ENCODE measurements at places on chromosomes 12 and 14. TPM values are rescaled to one million over a fixed set of nuclear protein-coding genes. Genes with fewer than 3 reads are reported as not detected.

GRCh38 chr12:27841392-27841882 lies 61.4 kb upstream of the MANSC4 start:
- DNase-seq: no peak

DNA sequence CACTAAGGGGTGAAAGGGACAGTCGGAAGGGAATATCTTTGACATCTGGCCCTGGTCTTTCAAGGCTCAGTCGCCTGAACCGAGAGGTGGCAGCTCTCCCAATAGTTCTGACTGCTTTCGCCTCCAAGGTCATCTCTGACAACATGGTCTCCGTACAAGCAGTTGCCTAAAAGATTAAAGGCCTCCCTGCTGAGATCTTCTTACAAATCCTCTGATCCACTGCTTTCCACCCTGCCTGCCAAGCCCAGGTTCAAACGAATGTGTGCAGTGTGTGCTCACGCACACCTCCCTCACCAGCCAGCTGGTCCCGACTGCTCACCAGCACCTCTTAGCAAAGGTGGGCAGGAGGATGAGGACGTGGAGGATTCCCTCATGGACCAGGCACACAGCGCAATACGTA lies 10.4 kb downstream of the B4GALNT3 start:
- DNase-seq: no peak

DNA sequence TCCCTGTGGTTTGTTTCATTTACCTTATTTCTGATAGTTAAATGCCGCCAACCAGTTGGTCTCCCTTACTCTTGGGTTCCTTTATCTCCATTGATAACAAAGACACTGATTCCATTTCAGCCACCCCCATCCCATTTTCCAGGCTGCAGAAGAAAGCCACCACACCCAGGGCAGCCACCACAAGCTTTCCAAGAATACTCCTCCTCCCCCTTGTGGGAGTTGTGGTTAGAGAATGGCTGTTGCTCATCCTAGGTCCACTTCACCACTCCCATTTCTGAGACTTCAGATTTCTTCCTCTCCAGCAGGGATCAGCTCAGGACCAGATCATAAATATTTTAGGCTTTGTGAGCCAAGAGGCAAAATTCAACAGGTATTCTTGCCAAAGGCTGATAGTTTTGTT lies 73.9 kb downstream of the ANO4 start:
- DNase-seq: no peak

GRCh38 chr12:75881920-75882319 lies 149.7 kb downstream of the PHLDA1 start:
- DNase-seq: no peak

GRCh38 chr14:20412411-20412810 lies 890 bp downstream of the TEP1 start:
- DNase-seq: peak; percentile 30

- DNase-seq: no peak
Measured at GRCh38 chr12:20438299-20438779, 70.0 kb downstream of the PDE3A start.

GRCh38 chr12:22340143-22340542 lies 5.6 kb upstream of the ST8SIA1 start:
- DNase-seq: peak; percentile 88

DNA sequence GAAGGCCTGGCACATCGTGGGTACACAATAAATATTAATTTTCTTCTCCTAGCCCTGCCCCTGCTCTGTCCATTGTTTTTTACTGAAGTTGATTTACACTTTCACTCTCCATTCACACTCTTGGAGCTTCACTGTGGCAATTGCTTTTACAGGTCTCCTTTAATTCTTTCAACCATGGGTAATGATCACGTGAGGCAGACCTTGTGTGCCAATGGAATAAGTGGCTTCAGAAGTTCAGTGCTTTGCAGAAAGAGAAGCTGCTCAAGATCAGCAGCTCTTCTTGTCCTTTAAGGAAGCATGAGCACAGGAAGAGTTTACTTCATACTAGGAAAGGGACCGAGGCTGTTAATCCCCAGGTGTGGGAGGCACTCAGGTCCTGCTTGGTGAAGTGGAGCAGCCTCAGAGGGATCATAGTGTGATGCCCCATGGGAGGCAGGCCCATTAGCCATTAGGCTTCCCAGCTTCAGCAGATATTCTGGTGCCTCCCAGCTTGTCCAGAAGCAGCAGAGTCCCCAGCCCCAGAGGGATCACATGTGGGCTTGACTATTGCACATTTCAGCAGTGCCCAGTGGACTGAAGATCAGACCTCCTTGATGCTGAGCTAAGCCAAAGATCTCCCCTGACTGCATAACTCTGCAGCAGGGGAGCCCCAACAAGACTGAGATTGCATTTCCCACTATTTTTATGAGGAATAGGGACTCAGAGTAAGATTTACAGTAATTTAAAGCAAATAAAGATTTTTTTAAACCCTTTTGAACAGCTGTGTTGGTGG lies 5.0 kb upstream of the SLC35F4 start:
- no peak for DNase-seq

DNA sequence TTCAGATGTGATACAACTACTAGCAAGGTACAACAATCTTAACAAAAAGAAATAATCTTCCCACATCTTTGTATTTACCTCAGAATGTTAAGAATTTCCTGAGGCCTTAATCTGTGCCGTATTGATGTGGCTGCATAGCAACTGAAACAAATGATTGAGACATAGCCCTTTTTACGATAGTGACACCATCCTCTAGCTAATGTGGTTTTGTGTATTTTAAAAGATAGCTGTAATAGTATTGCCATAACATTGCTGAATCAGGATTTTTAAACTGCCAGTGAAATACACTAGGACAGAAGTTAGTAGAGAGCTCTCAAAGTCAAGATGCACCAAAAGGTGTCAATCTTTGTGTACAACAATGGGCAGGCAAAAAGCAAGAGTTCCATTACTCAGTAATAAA lies 11.9 kb downstream of the NPAS3 start:
- no peak for DNase-seq

- DNase-seq: no peak
Measured at GRCh38 chr12:109928058-109928656, 28.1 kb downstream of the TCHP start.

DNA sequence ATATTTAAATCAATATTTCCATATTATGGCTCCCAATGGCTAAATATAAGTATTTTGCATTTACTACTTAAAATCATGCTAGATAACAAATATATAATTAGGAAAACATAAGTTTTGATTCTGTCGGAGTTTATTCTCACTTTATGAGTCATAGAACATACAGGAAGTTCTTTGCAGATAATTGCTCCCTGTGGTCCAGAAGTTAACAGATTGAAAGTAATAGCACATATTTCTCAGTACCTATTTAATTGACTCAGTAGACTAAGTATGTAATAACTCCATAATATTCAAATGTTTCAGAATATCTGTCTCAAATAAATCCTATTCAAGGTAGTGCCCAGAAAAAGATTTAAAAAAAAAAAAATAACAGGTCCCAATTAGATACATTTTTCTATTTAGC lies 806.0 kb upstream of the ATXN7L3B start:
- DNase-seq: no peak

GRCh38 chr14:94056579-94057308 lies 24.3 kb downstream of the DDX24 start:
- DNase-seq: no peak

- no peak for DNase-seq
Measured at GRCh38 chr12:130813949-130814348, 25.1 kb downstream of the STX2 start.

DNA sequence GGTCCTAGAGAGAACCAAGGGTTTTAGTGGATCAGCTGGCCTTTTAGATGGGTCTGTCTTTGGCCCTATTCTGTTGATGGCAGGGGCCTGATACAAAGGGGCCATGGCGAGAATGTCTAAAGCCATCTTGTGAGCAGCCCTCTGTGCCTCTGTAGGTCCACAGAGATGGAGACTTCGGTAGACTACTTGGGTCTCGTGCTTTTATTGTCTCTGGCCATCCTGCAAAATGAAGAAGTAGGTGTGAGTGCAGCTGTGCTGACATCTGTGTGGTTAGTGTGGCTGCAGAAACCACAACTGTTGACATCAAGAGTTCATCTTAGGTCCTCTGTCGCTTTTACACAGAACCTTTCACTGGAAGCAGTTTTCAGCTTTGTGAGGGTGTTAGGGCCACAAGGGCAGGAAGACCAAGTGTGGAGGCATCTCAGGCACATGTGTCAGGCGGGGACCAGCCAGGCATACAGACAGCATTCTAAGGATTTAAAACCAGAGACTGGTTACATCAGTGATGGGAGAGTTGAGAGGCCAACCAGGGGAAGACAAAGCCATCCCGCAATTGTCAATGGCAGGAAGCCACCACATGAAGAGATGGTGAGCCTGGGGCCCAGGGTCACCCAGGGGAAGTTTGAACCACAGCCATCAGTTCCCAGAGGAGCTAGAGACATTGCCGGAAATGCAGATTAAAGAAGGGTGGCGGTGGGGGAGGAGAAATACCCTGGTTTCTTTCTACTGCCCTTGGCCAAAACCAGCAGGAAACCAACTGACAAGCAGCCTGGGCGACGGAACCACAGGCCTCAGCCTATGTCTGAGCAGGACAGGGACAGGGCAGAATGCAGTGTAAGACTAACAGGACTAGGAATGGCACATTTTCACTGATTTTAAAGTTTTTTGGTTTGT lies 13.0 kb upstream of the TPCN1 start:
- DNase-seq: peak; percentile 94

GRCh38 chr12:116236148-116236731 lies 41.3 kb downstream of the MED13L start:
- DNase-seq: no peak

- peak; percentile 61 for DNase-seq
Measured at GRCh38 chr12:57182918-57183575, 33.5 kb upstream of the NXPH4 start.

DNA sequence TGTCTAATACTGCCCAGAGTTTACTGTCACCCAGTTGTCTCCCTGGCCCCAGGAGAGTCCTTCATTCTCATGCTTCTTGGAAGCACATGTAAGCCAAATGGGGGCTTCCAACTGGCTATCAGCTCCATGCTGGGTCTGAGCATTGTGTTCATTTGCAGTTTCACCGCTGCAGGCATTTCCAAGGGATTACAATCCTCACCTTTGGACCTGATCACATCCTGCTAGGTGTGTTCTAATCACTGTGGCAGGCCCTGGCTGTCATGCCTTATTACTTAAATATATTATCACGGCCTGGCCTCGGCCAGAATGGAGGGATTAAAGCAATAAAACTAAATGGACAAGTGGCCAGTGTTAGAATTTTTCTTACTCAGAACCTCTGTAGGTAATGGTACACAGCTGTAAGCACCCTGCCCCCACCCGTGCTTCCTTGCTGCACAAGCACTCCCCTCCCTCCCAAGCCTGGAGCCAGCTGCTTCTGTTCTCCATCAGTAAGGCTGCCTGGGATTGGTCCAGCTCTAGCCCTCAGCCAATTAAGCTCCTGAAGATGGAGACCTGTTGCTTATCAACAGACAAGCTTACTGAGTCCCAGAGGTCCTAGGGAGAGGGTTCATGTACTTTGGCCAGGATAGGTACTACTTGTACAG lies 175.9 kb upstream of the RBM19 start:
- DNase-seq: no peak

- DNase-seq: no peak
Measured at GRCh38 chr12:123167329-123167728, 16.4 kb upstream of the PITPNM2 start.

- DNase-seq: peak; percentile 45
Measured at GRCh38 chr14:104708606-104709268, 15.3 kb upstream of the ADSS1 start.

GRCh38 chr12:108839018-108839889 lies 18.1 kb downstream of the SSH1 start:
- no peak for DNase-seq

DNA sequence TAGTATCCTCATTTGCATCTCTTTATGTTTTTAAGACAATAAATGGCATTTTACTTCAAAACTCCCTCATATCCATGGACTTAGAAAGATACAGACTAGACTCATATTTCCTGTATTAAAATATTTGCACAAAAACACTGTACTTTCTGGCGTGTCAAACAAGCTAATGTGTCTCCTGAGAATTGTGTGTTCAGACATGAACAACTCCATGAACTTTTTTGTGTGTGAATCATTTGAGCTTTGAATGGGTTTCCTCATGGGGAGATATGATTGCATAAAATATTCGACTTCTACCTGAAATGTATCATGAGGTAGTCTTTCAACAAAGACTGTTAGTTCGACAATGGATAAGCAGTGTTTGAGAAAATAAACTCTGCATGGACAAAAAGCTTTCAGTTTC lies 58.8 kb downstream of the TMEM30B start:
- DNase-seq: no peak

- DNase-seq: no peak
Measured at GRCh38 chr12:99611599-99611998, 36.0 kb upstream of the GARIN6 start.

DNA sequence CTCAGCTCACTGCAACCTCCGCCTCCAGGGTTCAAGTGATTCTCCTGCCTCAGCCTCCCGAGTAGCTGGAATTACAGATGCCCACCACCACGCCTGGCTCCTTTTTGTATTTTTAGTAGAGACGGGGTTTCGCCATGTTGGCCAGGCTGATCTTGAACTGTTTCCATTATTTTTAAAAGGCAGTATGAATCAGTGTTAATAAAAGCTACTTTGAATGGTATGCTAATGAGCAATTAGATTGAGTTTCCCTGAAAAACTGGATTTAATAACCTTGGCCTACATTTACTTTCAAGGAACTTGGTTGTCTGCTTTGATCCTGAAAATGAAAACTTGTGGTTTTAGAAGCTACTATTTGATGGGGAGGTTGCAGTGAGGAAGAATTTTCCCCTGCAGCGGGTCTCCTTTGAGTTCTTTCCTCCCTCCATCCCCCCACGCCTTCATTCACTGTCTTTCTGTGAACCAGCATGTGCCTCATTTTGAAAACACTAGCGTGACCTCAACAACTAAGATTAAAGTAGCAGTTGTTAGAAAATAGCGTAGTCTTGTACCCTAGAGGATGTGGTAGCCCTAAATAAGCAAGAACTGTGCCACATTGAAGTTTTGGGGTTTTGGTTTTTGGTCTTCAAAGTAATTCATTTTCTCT lies 17.8 kb upstream of the RPS6KA5 start:
- DNase-seq: no peak

DNA sequence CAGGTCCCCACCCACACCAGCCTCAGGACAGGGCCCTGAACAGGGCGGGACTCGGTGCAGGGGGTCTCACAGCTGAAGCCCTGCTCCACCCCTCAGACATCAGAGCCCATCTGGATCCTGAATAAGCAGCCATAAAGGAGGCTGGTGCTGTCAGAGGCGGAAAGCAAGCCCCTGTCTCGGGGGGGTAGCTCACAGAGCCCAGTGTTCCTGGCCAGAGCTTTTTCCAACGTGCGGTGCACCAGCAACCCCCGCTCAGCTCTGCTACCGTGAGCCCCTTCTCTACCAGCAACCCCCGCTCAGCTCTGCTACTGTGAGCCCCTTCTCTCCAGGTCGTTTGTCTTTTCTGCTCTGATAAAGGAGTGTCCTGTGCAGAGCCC lies 136.5 kb upstream of the SFSWAP start:
- no peak for DNase-seq

GRCh38 chr14:68099495-68100045 lies 280.0 kb downstream of the RAD51B start:
- DNase-seq: no peak

GRCh38 chr14:69004731-69005431 lies 25.8 kb upstream of the ACTN1 start:
- DNase-seq: no peak

The RAD9B gene
- 3.0 TPM for polyA plus RNA-seq

The WNT5B gene
- 3.1 TPM for polyA plus RNA-seq

The GTF2A1 gene
- 9.2 TPM for polyA plus RNA-seq

The DTX3 gene
- 0.08 TPM for polyA plus RNA-seq

The VSIG10 gene
- polyA plus RNA-seq: 1.5 TPM

The DNAI7 gene
- polyA plus RNA-seq: not detected

The DDX47 gene
- polyA plus RNA-seq: 18.3 TPM
